ENCODE measurements at places on chromosomes 5 and 9.

- DNase-seq: no peak
Measured at GRCh38 chr9:2726650-2727340, 9.5 kb downstream of the KCNV2 start.

DNA sequence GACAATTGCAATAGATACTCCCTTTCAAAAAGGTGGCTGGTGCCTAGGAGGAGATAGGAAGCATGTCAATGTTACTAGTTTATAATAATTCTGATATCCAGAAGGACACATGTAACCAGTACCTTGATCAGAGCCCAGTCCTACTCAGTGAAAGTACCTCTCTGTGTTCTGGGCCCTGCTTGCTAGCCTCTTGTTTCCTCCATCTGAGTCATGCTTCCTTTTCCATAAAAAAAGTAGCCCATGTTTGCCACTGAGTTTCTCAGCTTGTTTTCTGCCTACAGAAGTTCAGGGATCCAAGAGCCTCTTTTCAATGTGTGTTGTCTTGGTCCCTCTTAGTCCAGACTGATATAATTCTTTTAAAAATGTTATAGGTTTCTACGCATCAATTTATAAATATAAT is 149.0 kb downstream of the SSBP2 start:
- DNase-seq: no peak

GRCh38 chr9:1490341-1491232 is 440.4 kb downstream of the DMRT2 start:
- no peak for DNase-seq

DNA sequence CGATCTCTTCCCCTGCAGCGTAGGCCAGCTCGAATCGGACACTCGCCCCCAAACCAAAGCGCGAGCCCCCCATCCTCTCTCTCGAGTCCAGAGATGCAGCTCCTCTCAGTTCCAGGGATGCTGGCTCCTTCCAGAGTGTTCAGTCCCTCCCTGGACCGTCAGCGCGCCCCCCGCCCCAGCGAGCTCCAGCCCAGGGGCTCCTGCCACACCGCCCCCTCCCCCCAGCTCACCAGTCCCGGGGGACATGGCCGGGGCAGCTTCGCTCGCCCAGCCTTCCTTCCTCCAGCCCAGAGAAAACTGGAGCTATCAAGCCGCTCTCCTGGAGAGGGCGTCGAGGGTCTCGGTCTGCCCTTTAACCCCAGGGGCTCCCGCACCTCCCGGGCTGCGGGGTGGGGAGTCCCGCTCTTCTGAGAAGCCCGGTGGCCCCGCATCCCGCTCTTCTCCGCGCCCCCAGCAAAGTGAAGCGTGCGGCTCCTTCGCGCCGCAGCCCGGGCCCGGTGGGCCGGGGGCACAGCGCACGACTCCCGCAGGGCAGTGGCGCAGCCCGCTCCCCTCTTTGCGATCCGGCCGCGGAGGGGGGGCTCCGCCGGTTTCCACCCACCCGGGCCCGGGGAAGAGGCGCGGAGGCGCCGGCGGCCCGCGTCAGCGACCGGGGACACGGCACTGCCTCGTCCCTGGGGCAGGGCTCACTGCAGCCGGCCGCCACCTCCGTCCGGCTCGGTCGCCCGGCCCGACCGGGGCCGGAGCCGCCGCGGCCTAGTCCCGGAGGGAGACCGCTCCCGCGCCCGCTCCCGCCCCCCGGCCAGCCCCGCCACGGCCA is 587 bp downstream of the MIER3 start:
- DNase-seq: no peak

DNA sequence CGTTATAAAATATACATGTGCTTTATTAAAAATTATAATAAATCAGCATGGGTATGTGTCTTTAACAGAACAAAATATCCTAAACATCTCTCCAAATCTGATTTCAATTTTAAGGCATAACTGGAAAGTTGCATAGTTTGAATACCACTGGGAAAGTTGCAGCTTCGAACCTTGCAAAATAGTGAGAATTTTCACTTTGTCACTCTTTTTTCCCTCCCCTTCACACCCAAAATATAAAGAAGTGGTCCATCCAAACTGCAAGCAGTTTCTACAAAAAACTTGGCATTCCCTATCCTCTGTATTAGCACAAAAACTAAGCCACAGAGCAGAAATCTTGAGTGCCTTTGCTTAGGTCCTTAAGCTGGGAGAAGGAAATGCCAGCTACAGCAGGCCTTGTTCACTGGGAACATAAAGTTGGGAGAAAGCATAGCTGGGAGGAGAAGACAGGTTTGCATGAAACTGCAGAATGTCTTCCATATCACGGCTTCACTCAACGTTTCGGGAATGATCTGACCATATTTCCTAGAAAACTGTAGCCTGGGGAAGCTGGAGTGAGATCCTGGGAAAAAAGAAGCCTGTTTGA is 400.3 kb downstream of the EBF1 start:
- DNase-seq: no peak

GRCh38 chr5:53253421-53253871 is 143.9 kb upstream of the MOCS2 start:
- DNase-seq: no peak

- no peak for DNase-seq
Measured at GRCh38 chr9:107112707-107113243, 170.3 kb upstream of the RAD23B start.

- DNase-seq: no peak
Measured at GRCh38 chr5:153571162-153571561, 80.7 kb downstream of the GRIA1 start.

DNA sequence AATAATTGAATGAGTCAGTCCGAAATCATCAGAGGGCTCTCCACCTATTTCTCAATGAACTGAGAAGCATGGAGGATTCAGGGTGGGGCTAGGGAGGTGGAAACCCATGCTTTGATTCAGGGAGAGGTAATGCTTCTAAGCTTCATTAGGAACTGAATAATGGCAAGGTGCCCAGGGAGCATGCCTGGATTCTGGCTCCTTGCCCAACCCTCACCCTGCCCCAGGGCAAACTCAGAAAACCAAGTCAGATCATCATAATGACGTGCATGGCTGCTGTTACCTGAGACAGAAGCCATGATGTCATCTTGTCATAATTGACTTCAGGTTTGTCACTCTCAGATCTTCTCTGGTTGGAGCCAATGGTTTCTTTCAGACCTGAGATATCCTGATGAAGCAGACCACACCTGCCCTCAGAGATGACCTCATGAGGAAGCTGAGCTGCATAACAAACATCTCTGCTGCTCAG is 199.6 kb downstream of the SYK start:
- DNase-seq: no peak

- DNase-seq: no peak
Measured at GRCh38 chr9:89996773-89997172, 392.0 kb downstream of the GADD45G start.

Data from iPS DF 19.7 (cell line).